ENCODE measurements at places on chromosomes 13 and 19.
A peak's percentile ranks its signal among the peaks of the same experiment; 100 is the strongest.

DNA sequence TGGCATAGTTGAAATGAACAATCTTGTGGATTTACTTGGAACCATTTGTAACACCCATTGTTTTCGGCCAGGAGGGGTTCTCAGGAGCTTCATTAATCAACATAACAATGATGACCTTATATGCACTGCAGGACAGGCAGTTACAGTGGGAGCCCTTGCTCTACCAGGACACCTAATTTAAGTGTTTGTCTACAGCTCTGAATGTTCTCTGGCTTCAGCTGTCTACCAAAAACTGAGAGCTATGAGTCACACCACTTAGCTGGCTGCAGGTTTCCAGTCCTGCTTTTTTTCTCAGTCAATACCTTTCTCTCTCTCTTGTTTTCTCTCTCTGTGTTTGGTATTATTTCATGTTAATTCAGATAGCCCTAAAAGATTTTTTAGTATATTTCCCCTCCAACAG, 105.4 kb upstream of the MBNL2 start:
- peak; percentile 73 for ATAC-seq

DNA sequence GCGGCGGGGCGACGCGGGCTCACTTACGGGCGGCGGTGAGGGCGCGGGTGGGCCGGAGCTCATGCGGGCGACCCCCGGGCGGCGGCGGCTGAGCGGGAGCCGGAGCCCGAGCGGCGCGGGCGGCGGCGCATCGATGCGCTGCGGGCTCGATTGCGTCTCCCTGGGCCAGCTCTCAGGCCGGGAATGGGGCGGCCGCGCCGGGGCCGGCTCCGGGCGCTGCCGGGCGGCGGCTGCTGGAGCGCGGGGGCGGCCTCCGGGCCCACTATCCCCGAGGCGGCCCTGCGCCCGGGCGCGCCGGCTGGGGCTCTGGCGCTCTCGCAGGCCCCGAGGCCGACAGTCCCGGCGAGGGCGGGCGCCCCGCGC, 1.4 kb upstream of the TSHZ3 start:
- peak; percentile 64 for ATAC-seq

GRCh38 chr13:40271931-40272775, 394.3 kb downstream of the FOXO1 start:
- peak; percentile 85 for ATAC-seq

DNA sequence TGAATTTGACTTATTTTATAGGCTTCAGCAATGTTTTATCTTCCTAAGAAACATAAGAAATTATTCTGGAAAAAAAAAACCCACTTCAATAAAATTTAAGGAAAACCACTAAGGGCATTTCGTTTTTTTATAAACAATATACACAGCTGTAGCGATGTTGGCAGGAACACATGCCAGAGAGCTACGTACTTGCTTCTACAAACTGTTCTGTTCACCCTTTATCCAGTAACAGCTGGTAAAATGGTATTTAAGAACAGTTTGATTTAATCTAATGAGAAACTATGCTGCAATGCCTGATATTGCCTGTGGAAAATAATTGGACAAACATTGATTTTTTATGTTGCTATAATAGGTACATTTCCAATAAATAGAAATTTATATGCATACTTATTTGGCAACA, 137.2 kb upstream of the DACH1 start:
- no peak for ATAC-seq

- no peak for ATAC-seq
These were observed 12.1 kb upstream of the SLC25A42 start for GRCh38 chr19:19051478-19052213.

Data from gastroesophageal sphincter (tissue), 4 donors.